ENCODE measurements at places on chromosomes 6 and 20.

- no peak for DNase-seq
Measured at GRCh38 chr20:5864428-5864827, 85.9 kb downstream of the TRMT6 start.

- no peak for DNase-seq
Measured at GRCh38 chr6:163646866-163647265, 232.3 kb downstream of the QKI start.

- no peak for DNase-seq
Measured at GRCh38 chr20:21519136-21519584, 5.3 kb upstream of the NKX2-2 start.

DNA sequence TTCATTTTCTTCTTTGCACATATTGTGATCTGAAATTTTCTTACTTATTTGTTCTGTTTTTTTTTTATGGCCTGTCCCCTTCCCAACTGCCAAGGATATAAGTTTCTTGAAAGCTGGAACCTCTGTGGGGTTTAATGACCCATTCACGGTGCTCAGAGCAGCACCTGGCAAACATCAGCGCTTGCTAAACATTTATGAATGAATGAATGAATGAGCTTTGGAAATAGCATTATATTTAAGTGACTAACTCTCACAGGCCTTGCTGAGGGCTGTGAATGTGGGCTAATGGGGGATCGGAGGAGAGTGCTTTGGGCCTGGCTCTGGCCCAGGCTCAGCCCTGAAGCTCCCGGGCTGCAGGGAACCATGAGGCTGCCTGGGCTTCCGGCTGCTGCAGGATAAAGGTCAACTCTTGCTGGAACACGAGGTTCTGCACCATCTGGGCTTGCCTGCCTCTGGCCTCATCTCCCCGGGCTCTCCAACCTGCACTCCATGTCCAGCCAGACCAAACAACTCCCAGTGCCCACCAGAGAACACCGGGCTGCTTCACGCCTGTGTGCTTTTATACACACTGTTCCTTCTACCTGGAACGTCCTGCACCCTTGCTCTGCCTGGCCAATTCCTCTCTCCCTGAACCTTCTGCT lies 14.6 kb upstream of the ARMC12 start:
- DNase-seq = no peak

GRCh38 chr20:44455126-44455525 lies 20.5 kb upstream of the TTPAL start:
- DNase-seq = no peak

- DNase-seq = no peak
Measured at GRCh38 chr20:36334281-36335205, 28.4 kb downstream of the DLGAP4 start.

- no peak for DNase-seq
Measured at GRCh38 chr20:61895016-61895415, 170.7 kb downstream of the TAF4 start.

- DNase-seq = no peak
Measured at GRCh38 chr20:31747640-31748039, 8.6 kb downstream of the TPX2 start.

- no peak for DNase-seq
Measured at GRCh38 chr20:8007490-8007889, 12.1 kb downstream of the TMX4 start.

- DNase-seq = no peak
Measured at GRCh38 chr20:43916073-43916880, 1.6 kb downstream of the TOX2 start.

GRCh38 chr6:42471142-42471541 lies 19.4 kb upstream of the TRERF1 start:
- no peak for DNase-seq

- DNase-seq = no peak
Measured at GRCh38 chr20:4117158-4117740, 101.9 kb upstream of the RNF24 start.

GRCh38 chr6:55210952-55211351 lies 36.6 kb downstream of the HCRTR2 start:
- DNase-seq = no peak

DNA sequence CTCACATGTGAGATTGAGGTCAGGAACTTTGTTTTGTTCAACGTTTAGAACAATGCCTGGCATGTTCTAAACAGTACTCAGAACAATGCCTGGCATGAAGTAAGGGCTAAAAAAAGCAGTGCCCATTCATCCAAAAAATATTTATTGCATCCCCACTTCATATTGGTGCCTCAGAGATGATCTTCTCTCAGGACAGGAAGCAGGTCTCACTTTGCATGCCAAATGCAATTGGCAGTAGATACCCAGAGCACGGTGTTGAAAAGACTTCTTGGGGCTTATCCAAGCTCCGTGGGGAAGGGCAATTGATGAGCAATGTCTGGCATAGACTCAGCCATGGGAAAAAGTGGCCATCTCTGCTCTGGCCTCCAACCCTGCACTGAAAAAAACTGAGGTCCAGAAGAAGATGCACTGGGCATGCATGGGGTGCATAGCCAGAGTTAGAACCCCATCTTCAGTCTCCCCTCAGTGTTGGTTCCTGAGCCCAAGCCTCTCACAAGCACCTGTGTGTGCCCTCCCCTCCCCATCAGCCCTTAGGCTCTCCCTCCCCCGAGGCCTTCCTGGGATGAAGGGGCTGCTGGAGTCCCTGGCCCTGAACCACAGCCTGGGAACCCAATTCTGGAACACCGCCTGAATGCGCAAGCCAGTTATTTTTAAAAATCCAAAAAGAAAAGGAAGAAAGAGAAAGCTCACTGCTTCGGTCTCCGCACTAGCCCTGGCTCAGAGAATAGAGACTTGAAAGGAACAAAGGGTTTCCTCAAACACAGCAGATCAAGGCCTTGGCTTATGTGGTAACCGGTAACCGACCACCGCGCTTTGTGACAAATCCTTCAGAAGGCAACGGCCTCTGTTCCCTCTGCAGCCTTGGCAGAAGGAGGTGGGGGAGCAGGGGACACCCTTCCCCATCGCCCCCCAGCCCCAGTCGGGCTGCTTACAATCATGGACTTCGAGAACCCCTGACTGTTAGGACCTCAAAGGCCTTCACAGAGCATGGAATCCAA lies 78.5 kb upstream of the SIRPA start:
- no peak for DNase-seq

DNA sequence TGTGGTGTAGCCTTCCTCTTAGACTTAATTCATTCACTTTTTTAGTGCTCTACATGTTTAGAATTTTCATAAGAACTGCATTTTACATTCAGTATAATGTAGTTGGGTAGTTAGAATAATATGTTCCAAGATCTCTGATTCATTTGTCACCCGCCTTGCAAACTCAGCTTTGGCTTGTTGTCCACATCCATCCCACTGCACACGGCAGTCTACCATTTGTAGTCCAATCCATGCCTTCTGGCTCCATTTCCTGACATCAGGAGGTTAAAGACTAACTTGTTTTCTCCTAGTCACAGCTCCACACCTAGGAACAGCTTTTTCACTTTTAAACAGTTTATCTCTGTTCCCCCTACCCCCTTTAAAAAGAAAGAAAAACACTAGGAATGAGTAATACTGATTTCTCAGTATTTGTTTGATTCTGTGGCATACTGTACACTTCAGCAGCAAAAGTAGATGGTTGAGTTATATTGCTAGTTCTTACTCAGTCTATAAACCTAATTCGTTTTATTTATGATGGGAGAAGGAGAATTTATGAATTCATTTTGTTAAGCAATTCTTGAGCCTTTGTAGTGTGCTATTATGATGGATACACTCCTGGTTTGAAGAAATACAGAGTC lies 180.9 kb downstream of the ARID1B start:
- DNase-seq = no peak

DNA sequence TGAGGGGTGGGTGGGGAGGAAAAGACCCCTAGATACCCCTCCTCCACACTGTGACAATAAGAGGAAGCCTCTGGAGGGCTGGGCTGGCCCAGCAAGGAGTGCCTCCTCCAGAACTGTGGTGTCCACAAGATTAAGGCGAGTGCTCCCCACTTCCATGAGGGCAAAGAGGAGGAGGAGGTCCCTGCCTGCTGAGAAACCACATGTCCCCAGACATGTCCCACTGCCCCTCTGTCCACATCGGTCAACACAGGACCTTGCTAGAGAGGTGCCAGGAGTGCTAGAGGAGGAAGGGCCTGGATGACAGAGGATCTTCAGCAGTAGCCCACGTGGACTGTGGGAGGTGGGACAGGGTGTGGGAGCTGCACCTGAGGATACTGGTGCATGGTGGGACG lies 3.1 kb downstream of the RAET1G start:
- DNase-seq = no peak

GRCh38 chr6:55825402-55826051 lies 49.9 kb downstream of the BMP5 start:
- no peak for DNase-seq

GRCh38 chr20:41182296-41183212 lies 45.2 kb downstream of the PLCG1 start:
- no peak for DNase-seq

DNA sequence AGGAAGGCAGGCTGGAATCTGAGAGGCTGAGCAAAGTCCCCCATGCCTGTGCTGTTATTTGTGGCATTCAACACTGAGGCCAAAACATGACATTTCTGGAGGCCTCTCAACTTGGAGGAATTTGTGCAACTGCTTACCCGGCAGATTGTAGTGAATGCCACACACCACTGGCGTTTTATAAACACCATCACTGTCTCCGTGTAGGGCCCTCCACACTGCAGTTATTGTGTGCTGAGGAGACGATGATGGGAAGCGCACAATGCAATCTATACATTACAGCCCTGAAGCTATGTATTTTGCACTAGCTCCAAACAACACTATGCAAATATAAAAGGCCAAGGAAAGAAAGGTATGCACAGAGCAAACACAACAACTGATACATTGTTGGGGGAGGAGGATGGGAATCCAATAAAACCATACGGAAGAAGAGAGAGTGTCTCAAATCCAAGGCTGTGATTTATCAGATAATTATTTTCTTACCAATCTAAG lies 106.5 kb downstream of the SMLR1 start:
- no peak for DNase-seq

- no peak for DNase-seq
Measured at GRCh38 chr6:2655844-2656433, 94.8 kb downstream of the MYLK4 start.

DNA sequence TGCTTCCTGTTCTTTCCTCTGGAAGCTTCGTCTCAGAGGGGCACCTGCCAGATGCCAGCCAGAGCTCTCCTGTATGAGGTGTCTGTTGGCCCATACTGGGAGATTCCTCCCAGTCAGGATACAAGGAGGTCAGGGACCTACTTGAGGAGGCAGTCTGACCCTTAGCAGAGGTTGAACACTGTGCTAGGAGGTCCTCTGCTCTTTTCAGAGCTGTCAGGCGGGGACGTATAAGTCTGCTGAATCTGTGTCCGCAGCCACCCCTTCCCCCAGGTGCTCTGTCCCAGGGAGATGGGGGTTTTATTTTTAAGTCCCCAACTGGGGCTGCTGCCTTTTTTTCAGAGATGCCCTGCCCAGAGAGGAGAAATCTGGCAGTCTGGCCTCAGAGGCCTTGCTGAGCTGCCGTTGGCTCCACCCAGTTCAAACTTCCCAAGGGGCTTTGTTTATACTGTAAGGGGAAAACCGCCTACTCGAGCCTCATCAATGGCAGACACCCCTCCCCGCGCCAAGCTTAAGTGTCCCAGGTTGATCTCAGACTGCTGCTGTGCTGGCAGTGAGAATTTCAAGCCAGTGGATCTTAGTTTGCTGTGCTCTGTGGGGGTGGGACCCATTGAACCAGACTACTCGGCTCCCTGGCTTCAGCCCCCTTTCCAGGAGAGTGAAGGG lies 326.7 kb downstream of the BCKDHB start:
- no peak for DNase-seq

DNA sequence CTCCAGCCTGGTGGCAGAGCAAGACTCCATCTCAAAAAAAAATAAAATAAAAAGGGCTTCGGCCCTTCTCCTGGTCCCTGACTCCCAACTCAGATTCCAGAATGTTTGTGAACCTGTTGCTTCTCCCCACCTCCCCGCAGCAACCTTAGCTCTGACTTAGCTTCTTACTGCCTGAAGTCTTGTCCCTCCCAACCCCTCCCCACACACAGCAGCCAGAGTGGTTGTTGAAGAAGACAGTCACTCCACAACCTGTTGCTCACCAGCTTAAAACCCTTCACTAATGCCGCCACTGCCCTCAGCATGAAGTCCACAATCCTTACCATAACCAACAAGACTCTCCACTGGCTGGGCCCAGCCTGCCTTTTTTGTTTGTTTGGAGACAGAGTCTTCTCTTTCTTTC lies 6.5 kb upstream of the PTPRT start:
- no peak for DNase-seq

GRCh38 chr20:59825944-59826759 lies 107.3 kb downstream of the SYCP2 start:
- DNase-seq = no peak

DNA sequence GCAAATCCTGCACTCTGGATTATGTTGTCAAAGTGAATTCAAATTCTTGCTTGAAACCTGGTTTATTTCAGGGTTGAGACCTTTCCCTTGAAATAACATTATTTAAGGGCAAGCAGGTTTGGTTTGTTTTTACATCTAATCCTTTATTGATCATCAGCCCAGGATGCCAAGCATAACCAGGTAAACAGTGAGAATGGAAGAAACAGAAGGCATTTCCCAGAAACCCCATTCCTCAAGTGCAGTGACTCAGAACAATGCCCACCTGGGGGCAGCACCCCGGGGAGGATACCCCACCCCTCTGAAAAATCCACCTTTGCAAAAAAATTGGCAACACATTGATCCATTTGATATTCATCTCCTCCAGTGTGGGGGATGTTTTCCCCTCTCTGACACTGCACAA lies 32.5 kb downstream of the POFUT1 start:
- DNase-seq = no peak

- DNase-seq = no peak
Measured at GRCh38 chr20:47353692-47354463, 2.6 kb downstream of the ZMYND8 start.

DNA sequence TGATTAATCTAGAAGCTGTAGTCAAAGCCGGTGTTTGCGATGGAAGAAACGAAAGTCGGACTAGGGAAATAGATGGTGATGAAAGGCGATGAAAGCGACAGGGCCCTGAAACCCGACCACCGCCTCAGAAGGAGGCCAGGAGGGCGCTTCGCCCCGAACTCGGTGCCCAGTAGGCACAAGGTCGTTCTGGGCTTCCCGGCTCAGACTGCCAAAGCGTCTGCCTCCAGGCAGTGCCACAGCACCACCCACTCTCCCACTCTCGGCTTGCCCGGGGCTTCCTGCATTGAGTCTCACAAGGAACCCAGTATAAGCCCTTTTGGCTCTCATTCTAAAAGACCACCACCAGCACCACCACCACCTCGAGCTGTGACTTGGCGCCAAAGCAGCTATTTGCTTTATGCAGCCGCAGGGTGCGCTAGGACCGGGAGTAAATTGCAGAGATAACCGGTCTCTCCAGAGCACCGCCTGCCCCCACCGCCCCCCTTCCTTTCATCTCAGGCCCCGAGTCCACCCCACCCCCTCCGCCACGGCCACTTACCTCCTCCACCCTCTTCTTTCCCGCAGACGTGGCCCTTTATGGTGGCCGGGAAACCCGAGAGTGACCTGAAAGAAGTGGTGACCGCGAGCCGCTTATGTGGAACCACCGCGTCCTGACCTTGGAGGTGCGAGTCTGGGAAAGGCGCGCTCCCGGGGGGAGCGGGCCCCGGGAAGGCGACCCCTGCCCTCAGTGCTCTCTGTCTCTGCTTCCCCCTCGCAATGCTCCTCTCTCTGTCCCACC lies 2.4 kb downstream of the TCF21 start:
- no peak for DNase-seq

GRCh38 chr20:44962483-44962882 lies 2.3 kb upstream of the TOMM34 start:
- no peak for DNase-seq
